ENCODE measurements at places on chromosomes 12 and 14. TPM values are rescaled to one million over a fixed set of nuclear protein-coding genes. Genes with fewer than 3 reads are reported as not detected.

- no peak for DNase-seq
Measured at GRCh38 chr14:99579903-99580571, 24.0 kb downstream of the CCDC85C start.

DNA sequence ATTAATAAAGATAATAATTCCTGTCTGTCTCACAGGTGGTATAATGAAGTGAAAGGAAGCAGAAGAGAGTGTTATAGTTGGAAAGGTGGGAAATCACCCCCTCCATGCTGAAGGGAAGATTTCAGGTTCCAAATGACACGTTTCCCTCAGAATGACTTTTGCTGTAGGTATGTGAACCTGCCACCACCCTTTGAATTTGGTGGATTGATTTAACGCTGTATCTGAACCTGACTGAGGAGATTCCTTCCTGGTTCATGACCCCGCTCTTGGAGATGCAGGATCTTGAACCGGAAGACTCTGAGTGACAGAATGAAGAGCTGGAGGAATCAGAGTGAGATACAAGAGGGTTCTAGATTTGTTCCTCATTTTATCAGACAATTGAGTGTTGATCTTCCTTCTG is 20.3 kb upstream of the EMP1 start:
- DNase-seq, result no peak

- DNase-seq, result no peak
Measured at GRCh38 chr12:132739600-132740312, 21.9 kb downstream of the ANKLE2 start.

DNA sequence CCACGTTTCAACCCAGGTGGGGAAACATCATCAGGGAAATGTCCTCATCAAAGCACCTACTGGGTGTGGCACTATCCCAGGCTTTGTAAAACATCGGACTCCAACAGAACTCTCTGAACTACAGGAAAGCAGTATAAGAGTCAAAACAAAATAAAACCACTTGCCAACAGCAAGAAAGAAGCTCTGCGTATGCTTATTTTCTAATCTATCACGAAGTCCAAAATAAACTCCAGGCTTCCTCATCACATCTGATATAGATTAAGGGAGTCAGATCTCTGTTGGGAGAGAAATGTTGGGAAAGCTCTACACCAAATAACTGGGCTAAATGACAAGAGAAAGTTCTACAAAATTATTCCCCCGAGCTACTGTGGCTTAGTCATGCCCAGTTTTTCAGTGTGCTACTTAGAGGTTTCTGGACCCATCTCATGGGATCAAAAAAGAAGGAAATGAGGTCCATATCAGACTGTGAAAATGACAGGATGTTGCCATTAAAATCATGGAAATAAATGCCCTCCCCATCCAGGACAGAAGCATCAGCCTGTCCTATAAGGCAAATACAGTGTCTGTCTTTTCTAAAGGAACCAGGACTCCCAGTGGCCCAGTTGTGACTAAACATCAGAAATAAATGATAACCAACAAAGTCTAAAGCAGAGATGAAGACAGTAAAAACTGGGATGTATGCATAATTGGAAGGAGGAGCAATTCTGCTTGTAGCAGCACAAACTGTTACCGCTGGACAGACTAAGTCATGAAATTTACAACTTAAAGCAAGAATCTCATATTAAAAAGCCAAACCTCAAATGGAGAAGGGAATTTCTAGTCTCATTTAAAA is 149.5 kb downstream of the STXBP6 start:
- DNase-seq, result no peak

- no peak for DNase-seq
Measured at GRCh38 chr12:15527201-15528080, 205.1 kb downstream of the PTPRO start.

The FBLN5 gene
- polyA plus RNA-seq, result 0.31 TPM

The DYRK2 gene
- 21.3 TPM for polyA plus RNA-seq
